ENCODE measurements at places on chromosomes 6 and 20.
A peak's percentile ranks its signal among the peaks of the same experiment; 100 is the strongest.

DNA sequence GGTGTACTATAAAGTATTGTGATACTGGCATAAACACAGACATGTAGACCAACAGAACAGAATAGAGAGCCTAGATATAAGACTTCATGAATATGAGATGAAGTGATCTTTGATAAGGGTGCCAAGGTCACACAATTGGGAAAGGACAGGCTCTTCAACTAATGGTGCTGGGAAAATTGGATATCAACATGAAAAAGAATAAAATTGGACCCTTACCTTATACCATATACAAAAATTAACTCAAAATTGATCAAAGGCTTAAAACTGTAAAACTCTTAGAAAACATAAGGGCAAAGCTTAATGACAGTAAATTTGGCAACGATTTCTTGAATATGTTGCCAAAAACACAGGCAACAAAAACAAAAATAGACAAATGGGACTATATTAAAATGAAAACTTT lies 44.8 kb upstream of the TRAM2 start:
- no peak for DNase-seq

GRCh38 chr6:168104636-168105035 lies 25.6 kb upstream of the FRMD1 start:
- no peak for DNase-seq

GRCh38 chr6:52063584-52064344 lies 23.6 kb downstream of the PKHD1 start:
- peak; percentile 42 for DNase-seq

DNA sequence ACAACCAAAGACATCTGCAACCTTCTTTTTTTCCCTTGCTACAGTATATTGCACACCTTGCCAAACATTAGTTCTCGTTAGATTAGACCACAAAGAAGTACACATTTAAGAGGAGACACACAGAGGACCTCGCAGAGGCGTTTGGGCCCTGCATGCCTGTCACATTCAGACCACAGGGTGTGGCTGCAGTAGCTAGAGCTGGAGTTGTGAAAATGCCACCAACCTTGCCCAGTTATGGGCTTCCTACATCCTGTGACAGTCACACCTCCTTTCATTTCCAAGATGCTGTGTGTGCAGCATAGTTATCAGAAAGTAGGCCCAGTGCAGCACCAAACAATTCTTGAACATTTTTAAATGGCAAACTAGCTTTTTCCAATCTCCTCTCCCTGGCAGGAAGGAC lies 2.4 kb downstream of the SYNE1 start:
- no peak for DNase-seq

- DNase-seq: no peak
These were observed 584.9 kb upstream of the EYS start for GRCh38 chr6:66291905-66292304.

- no peak for DNase-seq
These were observed 44.9 kb upstream of the PKHD1 start for GRCh38 chr6:52132292-52132691.

DNA sequence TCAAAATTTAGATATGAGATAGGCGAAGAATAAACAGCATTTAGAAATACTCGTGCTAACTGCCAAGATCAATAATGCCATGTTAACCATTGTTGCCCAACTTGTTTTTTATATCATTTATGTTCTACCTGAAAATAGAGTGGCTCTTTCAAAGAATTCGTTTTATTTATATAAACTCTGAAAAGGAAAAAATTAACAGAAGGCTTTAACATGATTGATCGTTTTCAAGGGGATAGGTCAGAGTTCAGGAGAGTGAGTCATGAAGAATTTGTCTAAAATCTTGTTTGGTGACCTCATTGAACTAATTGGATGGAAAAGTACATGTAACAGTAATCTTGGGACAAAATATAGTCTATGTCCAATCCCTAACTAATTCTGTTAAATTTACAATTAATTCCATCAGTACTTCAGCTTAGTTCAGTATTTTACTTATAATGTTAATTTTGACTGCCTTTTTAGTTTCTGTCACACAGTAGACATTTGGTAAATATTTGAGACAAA lies 11.1 kb upstream of the ELOVL2 start:
- peak; percentile 75 for DNase-seq

DNA sequence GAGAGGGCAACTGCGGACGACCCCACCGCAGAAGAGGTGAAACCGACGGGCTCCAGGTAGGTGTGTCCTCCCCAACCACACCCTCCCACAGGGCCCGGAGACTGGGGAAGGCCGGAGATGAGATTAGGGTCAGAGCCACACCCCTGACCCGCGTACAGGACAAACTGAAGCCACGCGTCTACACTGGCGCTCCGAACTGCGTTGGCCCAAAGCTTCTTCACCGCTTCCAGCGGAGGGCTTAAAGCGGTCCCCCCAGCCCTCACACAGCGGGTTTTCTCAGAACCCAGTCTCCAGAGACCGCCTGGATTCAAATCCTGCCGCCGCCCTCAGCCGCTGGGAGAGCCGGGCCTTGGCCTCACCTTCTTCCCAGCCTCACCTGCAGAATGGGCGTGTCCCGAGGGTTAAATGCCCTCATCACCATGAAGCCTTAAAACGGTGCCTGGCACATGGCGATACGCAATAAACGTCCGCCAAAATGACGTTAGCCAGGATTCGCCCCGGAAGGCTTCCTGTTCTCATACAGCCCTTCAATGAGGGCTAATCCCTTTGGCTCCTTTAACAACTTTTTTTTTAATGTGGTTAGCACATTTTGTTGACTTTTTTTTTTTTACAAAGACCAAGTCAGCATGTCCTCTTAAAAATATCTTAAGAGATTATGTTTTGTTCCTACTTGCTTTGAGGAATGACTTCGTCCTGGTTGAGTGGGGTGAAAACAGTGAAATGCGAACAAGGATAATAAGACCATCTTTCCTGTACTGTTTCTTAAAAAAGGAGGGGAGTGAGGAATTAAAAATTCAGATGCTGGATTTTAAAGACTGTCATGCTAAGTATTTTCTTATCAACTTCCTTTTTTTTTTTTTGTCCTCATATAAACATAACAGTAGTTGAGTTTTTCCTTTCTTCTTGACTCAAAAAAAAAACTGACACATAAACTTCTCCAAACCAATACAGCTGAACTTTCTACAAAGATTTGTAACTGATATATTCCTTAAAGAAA lies 15.1 kb upstream of the ZNF217 start:
- DNase-seq: no peak

DNA sequence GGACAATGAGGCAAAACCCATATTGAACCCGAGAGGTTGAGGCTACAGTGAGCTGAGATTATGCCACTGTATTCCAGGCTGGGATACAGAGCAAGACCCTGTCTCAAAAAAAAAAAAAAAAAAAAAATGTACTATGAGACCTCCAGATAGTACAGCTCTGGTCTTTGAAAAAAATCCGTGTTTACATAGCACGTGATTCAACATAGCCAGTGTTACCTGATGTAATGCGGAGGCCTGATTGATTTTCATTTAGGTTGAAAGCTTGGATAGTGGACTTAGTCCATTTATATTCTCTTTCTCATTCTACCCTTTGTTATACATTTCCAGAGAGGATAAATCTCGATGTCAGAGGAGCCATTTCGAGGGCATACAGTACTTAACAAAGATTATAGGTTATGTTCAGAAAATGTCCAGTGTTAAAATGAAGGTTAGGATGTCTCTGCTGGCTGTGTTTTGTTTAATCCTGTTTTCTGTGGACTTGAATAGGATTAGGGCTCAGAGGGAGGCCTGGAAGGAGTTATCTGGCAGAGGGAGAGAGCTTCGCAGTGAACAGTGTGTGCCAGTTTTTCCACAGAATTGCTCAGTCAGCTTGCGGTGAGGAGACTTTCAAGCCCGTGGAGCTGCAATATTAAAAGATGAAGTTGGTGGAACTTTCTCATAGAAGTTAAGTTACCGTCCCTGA lies 33.9 kb upstream of the BCLAF1 start:
- DNase-seq: no peak

GRCh38 chr6:89985751-89986493 lies 91.7 kb downstream of the GJA10 start:
- DNase-seq: no peak

DNA sequence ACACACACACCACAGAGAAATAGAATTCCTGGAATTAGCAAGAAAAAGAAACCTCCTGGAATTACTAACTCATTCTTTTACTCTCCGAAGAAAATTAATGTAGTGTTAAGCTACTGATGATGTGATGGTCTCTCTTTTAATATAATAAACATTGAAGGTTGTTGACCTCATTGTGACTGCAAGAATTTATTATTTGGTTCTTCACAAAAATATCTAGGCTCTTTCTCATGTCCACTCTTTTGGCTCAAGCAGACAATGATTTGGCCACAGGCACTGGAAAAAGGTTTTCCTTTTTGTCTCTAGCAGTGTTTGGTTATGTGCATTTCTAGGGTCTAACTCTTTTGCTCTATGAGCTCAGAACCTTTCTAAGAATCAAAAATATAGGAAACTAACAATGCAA lies 811.9 kb downstream of the TENT5A start:
- no peak for DNase-seq

DNA sequence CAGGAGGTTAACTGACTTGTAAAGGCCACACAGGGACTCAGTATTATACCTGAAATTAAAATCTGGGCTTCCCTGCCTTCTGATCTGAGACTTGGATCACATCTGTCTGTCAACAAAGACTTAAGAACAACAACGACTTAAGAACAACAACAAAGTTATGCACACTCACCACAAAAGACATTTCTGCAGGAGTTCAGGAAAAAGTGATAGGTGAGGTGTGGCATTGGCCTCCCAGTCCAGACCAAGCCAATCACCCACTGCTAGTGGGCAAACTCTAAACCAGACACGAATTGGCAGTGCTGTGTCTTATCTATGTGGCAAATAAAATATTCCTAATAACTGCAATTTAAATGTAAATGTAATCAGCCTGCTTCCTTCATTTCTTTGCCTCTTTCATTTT lies 61.3 kb downstream of the PRDM1 start:
- DNase-seq: no peak

- DNase-seq: no peak
These were observed 13.2 kb downstream of the GCNT2 start for GRCh38 chr6:10534419-10534762.

DNA sequence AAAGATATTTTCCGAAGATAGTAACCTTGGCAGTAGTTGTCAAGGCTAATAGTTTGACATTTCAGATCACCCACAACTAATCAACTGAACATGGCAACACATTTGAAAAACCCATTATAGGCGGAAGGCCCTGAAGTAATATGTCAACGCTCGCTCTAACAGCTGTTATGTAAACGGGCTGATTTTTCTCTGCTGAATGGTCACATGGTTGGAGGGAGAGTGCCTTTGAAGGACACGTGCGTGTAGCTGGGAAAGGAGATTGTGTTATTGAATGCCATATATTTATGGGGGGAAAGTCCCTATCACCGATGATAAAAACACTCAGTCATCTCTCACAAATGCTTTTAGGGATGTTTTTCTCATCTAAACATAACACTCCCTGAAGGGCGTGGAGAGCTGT lies 160.0 kb upstream of the RALGAPA2 start:
- DNase-seq: no peak

- DNase-seq: peak; percentile 37
These were observed 97.7 kb downstream of the KCNB1 start for GRCh38 chr20:49384437-49385434.

- DNase-seq: no peak
These were observed 526.1 kb downstream of the CDH26 start for GRCh38 chr20:60484316-60484715.

- DNase-seq: no peak
These were observed 57.1 kb downstream of the HLA-A start for GRCh38 chr6:29999416-29999815.

GRCh38 chr6:32551410-32551809 lies 21.3 kb upstream of the HLA-DRB5 start:
- DNase-seq: no peak

Data from HCEC 1CT (cell line).